ENCODE measurements at places on chromosomes 6 and 20.

- no peak for DNase-seq
Observed at GRCh38 chr6:168130697-168131371, 51.8 kb upstream of the FRMD1 start.

GRCh38 chr6:113882336-113883022, 25.3 kb downstream of the MARCKS start:
- DNase-seq: no peak

- DNase-seq: no peak
Observed at GRCh38 chr20:45110301-45110700, 4.7 kb downstream of the WFDC5 start.

DNA sequence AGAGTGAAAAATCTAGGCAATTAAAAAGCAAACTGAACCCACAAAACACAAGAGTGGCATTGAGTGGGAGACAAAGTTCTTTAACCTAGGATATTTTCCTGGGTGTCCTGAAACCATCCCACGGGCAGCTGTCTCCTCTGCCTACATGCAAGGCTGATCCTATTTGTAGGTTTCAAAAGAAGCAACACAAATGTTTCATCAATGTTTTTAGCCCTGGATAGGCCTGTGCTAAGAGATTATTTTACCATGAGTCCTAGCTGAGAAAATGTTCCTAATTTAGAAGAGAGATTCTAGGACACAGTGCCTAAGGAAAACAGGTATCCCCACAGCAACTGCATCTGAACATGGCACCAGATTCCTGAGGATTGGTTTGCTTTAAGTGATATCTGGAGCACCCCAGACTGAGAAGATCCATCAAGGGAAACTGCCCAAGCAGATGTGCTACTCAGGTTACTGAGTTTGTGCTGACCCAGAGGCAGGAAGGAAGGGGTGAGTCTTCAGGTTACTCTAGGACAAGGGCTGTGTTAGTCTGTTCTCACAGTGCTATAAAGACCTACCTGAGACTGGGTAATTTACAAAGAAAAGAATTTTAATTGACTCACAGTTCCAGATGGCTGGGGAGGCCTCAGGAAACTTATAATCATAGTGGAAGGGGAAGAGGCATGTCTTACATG, 111.6 kb upstream of the UST start:
- no peak for DNase-seq

GRCh38 chr20:36454698-36455427, 86.5 kb upstream of the MYL9 start:
- DNase-seq: no peak

GRCh38 chr20:47782076-47782475, 3.2 kb downstream of the SULF2 start:
- no peak for DNase-seq

DNA sequence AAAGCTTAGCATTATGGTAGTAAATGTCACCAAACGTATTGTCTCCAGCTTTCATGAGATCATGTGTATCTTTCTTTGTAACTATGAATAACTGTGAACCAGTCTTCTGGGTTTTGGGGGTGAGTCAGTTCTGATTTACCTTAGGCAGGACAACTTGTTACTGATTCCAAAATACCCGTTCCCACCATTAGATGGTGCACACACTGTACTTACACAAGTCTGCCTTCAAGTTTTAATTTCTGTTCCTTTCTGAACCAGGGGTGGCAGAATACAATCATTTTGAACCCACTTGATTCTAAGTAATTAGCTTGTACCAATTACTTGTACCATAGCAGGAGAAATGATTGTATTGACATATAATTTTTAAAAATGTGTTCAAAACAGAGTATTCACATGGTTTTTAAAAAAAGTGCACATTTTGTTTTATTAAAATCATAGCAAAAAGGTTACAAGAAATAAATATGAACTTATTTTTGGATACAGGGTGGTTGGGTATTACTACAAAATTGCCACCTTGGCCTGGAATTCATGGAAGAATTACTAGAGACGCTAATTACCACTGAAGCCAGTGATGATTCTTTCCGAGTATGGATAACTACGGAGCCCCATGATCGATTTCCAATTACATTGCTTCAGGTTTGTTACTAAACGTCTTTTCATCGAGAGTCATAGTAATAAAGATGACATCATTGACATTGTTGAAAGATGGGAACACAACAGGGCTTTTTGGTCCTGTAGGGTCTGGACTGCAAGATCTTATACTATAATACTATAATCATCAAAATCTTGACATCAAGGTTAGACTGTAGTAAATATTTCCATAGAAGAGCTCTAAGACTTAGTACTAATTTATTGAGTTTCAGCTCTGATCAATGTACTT, 75.2 kb upstream of the GLP1R start:
- DNase-seq: peak; percentile 66

DNA sequence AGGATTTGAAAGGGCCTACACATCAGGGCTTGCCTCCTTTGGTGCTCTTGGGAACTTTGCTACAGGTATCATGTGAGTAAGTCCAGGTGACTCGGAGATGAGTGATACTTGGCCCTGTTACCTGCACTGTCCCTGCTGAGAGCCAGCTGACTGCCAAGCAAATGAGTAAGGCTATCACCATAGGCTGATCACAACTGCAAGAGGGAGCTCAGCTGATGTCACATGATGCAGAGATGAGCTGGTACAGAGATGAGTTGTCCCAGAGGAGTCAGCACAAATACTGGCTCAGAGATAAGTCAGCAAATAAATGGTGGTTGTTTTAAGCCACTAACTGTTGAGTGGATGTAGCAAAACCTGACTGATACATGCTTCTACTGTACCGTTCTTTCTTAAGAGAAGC, 41.4 kb downstream of the LAMP5 start:
- DNase-seq: no peak

DNA sequence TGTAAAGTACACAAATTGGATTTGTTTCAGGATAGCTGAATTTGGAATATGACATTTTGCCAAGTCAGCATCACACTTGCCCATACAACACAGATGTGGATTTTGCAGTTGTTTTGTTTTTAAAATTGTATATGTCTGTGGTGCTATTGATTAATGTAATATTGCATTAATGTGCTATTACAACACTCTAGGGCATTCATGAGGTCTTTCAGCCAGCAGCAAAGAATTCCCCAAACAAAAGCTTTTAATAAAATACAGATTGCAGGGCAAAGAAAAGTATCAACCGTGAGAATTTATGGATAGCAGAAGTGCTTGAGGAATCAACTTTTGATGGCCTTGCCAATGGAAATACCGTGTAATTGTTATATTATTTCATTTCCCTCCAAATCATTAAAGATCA, 144.9 kb downstream of the AIG1 start:
- no peak for DNase-seq

GRCh38 chr6:138638604-138639003, 135.0 kb upstream of the CCDC28A start:
- no peak for DNase-seq

DNA sequence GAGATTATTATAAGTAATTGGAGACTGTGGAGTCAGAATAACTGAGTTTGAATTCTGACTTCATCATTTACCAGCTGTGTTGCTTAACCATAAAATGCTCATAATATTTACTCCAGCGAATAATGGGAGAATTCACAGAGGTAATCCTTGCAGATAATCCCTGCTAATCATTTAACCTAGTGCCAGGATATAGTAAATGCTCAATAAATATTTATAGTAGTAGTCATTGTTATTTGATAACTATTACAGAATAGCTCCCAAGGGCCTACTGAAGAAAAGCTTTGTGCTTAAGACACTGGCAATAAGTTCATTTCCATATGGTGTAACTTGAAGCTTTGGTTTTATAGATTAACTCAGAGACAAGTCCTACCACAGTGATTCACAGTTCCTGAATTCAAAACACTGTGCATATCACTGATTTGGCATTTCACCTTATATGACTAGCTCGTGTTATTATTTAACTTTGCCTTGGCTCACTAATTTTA, 208.8 kb upstream of the PLCB4 start:
- DNase-seq: no peak

GRCh38 chr6:154292855-154293519, 63.6 kb downstream of the IPCEF1 start:
- no peak for DNase-seq

DNA sequence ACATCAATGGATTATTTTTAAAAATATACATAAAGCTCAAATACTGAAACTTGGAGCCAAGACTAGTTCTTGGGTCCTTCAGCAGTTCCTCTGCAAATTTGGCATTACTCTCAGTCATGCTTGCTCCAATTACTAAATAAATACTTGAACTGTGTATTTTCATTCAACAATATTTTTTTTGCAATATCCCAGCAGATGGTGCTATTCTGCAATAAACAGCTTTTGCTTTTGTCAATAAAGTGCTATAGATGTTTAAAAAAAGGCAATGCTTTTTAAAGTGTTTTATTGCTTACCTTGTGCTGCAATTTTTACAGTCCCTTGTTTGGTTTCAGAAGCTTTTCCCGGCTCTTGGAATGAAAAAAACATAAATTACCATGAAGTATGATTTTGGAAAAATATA, 243.4 kb downstream of the TRDN start:
- DNase-seq: no peak

GRCh38 chr20:38169636-38170193, 4.6 kb upstream of the TGM2 start:
- DNase-seq: no peak

GRCh38 chr20:58762120-58762519, 69.5 kb downstream of the NPEPL1 start:
- DNase-seq: no peak

DNA sequence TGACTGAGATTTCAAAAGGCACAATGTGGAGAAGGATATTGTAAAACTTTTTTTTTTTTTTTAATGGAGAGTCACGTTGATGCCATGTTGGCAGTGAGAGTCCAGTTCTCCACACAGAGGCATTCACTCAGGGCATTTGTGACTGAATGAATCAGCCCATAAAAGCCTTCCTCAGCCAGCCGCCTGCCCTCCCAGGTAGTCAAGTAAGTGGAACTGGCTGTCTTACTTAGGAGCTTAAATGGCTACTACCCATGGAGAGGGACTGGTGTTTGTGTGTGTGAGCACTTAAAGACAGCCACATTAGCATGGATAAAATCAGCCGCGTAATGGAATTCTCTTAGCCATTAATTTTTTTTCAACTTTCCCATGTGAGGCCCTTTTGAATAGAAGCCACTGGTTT, 12.6 kb downstream of the AAR2 start:
- no peak for DNase-seq

GRCh38 chr6:32252331-32253009, 28.6 kb upstream of the NOTCH4 start:
- no peak for DNase-seq

GRCh38 chr20:35007891-35008290, 52.2 kb downstream of the MYH7B start:
- DNase-seq: no peak

- DNase-seq: no peak
Observed at GRCh38 chr20:45993197-45993951, 15.3 kb upstream of the MMP9 start.

DNA sequence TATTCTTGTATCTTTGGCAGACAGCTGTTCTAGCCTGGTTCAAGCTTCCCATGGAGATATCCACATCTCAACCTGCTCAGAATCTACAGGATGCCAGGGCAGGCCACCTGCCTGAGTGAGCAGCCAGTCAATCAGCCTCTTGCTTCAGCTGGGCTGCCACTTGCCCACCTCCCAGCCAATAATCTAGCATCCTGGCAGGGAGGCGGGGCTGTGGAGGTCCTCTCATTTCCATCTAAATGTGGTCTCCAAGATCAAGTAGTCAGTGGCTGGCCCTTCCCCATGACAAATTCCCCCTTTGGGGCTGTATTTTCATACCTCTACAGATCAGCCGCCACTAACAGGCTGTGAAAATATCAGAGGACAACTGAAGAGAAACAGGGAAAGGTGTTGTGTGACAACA, 33.0 kb upstream of the SPDEF start:
- no peak for DNase-seq

GRCh38 chr20:44582311-44583025, at the start of gene PKIG:
Gene PKIG (plus strand): TSS chr20:44582579. CDS start chr20:44614557, 31,978 bp downstream.
- no peak for DNase-seq

DNA sequence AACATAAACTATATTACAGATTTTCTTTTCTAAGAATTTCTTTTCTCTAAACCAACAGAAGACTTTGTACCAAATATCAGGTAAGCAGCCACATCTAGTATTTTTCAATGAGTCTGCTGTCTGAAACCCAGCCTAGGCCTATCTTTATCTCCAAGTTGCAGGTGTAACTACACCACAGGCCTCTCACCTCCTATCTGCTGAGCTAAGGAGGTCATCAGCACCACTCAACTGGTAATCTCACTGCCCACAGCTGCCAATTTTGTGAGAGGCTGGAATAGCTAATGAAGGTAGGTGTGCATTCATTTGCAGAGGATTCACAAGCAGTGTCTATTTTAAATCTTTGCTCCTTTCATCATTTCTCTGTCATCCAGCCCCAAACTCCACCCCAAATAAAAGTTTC, 584.8 kb downstream of the HDGFL1 start:
- DNase-seq: no peak

GRCh38 chr6:128554302-128554701, 33.9 kb upstream of the PTPRK start:
- DNase-seq: no peak

GRCh38 chr6:48928937-48929336, 534.1 kb downstream of the MMUT start:
- no peak for DNase-seq

DNA sequence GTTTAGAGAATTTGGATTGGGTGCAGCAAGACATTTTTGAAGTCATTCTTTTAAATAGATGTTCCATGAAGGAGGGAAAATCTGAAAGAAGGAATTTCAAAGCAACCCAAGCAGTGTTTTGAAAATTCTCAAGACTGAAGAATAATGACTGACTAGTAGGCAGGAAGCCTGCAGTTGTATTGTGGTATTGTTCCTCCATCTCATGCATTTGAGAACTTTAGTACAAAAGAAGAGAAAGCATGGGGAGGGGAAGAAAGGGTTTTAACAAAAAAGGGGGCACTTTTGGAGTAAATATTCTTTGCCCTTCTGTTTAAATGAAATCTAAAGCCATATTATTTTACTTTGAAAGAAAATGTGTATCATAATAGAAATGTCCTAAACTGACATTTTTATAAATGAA, 6.6 kb downstream of the NCOA3 start:
- DNase-seq: no peak

GRCh38 chr20:5313916-5314315, 2.8 kb downstream of the PROKR2 start:
- DNase-seq: no peak

GRCh38 chr6:170080828-170081371, 210.0 kb downstream of the DLL1 start:
- no peak for DNase-seq

DNA sequence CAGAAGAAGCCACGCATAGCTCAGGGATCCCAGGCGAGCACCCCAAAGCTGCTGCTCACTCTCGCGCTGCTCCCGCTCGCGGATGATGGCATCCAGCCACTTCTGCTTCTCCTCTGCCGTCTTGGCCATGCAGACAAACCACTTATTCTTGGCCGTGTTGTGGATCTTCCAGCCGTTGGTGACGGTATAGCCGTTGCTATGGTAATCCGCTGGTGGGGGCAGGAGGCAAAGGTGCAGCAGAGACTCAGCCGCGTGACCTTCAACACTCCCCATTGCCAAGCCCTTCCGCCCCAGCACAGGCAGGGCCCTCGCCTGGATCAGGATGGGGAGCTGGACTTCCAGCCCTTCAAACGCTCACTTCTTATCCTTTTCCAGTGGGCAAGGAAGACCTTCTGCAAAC, 136.9 kb downstream of the PREX1 start:
- no peak for DNase-seq

GRCh38 chr6:81362246-81362645, 390.2 kb downstream of the TENT5A start:
- no peak for DNase-seq

GRCh38 chr6:170156448-170157375, 134.2 kb downstream of the DLL1 start:
- DNase-seq: no peak

Measured in NCI-H446 (cell line).